ENCODE measurements at places on chromosomes 3 and 15. TPM values are rescaled to one million over a fixed set of nuclear protein-coding genes. Genes with fewer than 3 reads are reported as not detected.
A peak's percentile ranks its signal among the peaks of the same experiment; 100 is the strongest.

- ATAC-seq: no peak
Measured at GRCh38 chr15:63422891-63423590, 41.4 kb upstream of the CA12 start.

- peak; percentile 97 for ATAC-seq
Measured at GRCh38 chr3:42683875-42684598, 1.3 kb upstream of the KLHL40 start.

DNA sequence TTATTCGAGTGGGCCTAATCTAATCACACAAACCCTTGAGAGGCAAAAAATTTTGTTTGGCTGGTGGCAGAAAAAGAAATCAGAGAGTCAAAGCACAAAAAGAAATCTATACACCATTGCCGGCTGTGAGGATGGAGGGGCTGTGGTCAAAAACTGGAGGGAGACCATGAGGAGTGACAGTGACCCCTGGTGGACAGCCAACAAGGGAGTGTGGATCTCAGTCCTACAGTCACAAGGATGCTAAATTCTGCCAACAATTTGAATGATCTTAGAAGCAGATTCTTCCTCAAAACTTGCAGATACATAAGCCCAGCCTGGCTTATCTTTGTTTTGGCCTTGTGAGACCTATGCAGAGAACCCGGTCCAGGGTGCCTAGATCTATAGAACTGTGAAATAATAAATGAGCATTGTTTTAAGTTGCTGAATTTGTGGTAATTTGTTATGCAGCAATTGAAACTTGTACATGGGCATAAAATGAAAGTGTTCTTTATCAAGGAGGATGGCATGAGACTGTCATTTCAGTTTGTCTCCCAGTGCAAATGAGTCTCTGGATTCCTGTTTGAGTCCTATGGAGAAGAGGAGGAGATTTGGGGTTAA is 103.0 kb upstream of the ARHGEF26 start:
- ATAC-seq: peak; percentile 67

DNA sequence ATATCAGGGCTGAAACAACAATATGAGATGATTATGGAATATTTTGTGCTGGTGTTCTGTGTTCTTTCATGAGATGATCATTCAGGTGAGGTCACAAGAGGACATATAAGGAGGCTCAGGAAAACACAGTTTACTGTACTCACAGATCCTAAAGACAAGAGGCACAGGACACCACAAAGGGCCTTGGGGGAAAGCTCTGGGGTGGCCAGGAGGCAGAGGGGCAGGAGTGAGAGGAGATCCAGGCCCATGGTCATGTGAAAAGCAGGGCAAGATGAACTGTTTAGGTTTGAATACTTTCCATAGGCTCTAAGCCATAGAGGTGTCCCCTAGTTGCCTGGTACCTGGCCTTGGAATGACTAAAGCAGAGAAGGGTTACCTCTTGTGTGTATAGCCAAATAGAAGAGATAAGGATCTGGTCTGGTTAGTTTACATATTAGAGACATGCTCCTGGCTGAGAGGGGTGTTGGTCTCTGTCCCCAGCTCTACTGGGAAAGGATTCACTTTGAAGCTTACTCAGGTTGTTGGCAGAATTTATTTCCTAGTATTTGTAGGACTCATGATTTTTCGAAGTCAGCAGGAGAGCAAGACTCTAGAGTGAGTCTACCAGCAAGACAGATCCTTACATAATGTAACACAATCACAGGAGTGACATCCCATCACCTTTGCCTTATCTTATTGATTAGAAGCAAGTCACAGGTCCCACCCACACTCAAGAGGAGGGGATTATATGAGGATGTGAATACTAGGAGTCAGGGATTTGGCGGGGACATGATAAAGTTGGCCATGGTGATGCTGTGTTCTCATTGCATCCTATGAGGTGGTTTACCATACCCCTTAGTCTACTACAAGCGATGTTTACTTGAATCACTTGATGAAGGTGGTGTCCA is 11.3 kb upstream of the TM4SF1 start:
- no peak for ATAC-seq

GRCh38 chr3:37574177-37574943 is 287.3 kb upstream of the CTDSPL start:
- ATAC-seq: no peak

- peak; percentile 93 for ATAC-seq
Measured at GRCh38 chr3:9500108-9501050, 53.2 kb downstream of the LHFPL4 start.

GRCh38 chr3:192514754-192515663 is 212.3 kb downstream of the FGF12 start:
- peak; percentile 65 for ATAC-seq

CD276 gene
- 33.9 TPM for total RNA-seq

- no peak for ATAC-seq
Measured at GRCh38 chr3:4030624-4031023, 231.4 kb downstream of the LRRN1 start.
